GM04504 (cell line): ENCODE measurements at places on chromosomes 3 and 15.

DNA sequence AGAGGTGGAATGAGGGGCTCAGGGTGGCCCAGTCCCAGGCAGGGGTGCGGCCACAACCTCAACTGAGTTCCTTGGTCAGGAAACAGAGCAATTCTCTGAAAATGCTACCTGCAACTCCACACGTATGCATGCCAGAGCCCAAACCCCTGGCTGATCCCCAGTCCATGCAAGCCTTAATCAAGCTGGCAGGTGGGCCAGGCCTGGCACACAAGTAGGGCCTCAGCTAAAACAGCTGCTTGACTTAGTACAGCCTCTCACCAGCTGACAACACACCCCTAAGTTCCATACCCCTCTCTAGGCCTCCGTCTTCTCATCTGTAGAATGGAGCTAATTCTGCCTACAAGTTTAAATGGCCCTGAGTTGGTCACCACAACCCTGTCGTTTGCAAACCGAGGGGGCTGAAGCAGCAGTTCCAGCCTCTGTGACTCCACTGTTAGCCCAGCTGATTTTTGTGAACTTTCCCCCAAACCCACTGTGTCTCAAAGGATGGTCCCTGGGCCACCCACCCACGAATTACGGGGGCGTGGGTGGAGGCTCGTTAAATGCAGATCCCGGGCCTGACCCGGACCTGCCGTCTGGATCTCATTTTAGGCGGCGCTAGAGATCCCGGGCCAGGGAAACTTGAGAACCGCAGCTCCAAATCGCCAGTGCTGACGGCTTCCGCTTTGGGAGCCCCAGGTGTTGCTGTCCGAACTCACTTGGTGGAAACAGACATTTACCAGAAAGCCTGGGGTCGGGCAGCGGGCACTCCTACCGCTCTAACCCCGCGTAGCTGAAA lies 927 bp downstream of the CHDH start:
- no peak for DNase-seq

DNA sequence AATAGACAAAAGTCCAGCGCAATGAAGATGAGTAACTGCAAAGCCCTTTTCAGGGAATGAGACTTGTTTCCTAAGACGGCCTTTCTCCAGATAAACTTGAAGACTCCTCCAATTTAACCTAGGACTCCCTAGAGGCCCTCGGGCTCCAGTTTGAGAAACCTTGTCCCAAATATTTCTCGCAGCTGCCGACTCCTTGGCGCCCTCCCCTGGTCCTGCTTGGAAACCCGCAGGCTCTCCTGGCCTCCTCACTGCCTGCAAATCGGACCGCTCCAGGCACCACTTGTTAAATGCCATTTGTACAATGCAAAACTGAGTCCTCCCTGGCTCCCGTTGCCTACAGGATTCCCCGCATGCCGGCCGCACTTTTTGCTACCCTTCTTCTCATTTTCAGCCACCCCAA lies 36.8 kb downstream of the MUC4 start:
- peak; percentile 4 for DNase-seq

DNA sequence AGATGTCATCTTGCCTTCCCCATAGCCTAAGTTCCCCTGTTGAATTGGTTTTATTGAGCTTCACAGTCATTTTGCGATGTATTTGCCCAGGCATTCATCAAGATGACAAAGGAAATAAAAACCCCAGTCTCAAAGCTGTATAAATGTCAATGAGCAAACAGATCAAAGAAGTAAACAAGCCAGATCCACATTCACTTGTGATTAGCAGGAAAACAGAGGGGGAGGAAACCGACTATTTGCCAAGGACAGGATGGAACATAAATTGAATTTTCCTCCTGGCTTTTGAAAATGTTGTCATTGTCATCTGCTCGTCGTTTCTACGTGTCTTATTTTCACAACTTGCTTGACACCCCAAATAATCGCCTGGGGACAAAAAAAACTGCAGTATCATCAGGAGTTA lies 83.5 kb downstream of the SV2B start:
- no peak for DNase-seq

DNA sequence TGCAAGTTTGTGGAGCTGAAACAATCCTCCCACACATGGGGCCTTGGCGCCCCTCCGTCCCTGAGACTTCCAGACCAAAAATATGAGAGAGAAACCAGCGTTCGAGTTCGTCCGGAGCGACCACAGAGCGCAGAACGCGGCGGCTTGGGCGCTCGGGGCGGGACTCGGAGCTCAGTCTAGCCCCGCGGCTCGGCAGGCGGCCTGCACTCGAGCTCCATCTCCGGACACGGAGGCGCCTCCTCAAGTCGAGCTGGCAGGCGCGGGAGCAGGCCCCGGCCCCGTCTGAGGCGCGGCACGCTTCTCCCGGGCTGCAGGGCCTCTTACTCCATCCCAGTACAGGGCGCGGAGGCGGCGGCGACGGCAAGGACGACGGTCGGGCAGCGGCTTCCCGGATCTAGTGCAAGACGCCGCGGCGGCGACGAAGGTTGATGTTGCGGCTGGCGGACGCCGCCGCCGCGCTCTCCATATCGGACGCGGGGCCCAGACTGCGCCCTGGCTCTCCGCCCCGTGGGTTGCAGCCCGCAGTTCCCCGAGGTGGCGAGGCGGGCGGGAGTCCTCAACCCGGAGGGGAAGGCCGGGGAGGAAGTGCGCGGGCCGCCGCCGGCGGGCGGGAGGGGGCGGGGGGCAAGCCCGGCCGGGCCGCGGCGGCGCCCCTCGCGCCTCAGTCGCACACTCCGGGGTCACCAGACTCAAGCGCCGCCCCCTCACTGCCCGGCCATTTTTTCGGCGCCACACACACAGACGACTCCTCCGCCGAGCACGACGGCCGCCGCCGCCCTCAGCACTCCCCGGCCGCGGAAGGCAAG lies 674 bp downstream of the MSL2 start:
- DNase-seq: peak; percentile 45

DNA sequence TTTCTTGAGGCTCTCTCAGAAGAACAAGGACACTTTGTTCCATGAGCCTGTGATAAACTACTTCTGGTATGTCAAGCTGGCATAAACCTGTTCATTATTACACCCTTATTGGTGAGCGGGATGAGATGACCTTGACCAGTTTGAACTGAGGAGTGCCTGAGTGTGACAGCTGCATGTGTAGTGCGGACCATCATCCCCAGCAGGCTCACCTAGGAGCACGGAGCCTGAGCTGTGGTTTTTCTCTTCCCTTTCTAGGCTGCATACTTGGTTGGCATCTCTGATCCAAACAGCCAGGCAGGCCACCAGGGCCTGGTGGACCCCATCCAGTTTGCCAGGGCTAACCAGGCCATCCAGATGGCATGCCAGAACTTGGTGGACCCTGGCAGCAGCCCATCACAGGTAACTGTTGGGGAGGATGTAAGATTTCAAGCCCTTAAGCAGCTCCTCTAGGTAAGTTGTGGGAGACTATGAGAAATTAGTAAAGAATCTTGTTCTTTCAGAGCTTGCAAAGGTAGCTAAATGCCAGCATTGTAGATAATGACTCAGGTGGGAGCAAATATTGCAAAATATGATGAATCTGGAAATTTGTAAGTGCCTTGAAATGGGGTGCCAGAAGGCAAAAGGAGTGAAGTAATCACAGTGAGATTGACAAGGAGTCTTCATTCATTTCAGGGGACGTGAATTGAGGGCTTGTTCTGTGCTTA lies 288.9 kb upstream of the TPM1 start:
- no peak for DNase-seq

GRCh38 chr3:133329626-133330025 lies 70.2 kb upstream of the BFSP2 start:
- DNase-seq: no peak

DNA sequence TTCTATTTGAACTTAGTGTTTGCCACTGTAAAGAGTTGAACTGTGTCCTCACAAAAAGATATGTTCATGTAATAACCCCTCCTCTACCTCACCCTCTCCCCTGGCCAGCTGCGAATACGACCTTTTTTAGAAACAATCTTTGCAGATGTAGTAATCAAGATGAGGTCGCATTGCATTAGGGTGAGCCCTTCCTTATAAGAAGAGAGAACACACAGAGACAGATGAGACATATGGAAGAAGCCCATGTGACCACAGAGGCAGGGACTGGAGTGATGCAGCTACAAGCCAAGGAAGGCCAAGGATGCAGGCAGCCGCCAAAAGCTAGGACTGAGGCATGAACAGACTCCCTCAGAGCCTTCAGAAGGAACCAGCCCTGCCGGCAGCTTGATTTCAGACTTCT lies 27.6 kb downstream of the GPR176 start:
- DNase-seq: no peak

- peak; percentile 45 for DNase-seq
Measured at GRCh38 chr3:113117511-113118234, 93.7 kb upstream of the BOC start.

- DNase-seq: no peak
Measured at GRCh38 chr3:28326458-28326926, 22.0 kb upstream of the ZCWPW2 start.

DNA sequence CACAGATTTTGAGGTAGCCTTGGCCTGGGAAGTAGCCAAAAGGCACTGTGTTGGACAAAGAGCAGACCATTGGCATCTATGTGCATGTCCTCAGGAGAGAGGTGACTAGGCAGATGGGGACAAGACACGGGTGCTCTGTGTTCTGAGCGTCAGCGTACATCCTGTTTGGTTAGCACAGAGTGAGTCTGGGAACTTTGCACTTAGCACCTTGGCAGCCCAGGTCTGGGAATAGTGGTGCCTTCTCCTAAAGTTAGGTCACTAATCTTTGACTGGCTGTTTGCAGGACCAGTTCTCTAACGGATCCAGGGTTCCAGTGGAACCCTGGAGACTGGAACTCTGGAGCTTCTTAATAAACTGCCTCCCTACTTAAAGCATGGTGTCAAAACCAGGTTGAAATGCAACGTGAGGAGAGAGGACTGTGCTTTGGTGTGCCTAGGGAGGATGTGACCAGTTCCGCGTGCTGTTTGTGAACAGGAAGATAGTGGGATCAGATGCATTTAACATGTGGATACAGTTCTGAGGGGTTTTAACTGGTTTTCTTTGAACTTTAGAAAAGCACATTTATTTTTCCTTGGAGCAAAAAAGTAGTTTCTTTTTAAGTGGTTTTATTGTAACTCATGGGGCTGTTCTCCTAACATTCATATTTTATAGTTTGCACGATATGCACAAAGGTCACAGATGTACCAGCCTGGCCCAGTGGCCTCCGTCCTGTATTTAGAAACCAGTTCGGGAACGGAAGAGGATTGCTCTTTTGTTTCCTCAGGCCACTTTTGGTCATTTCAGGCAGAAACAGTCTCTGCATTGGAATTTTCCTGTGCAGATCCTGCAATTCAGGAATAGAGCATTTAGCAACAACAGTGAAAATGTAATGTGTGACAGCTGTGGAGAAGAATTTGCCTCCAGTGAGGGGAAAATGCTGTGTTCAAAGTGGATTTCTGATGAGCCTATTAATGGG lies 48.8 kb downstream of the ABHD2 start:
- DNase-seq: peak; percentile 42

- DNase-seq: no peak
Measured at GRCh38 chr15:37017031-37017625, 83.2 kb downstream of the MEIS2 start.

- DNase-seq: no peak
Measured at GRCh38 chr3:107106316-107106715, 270.9 kb upstream of the CCDC54 start.

DNA sequence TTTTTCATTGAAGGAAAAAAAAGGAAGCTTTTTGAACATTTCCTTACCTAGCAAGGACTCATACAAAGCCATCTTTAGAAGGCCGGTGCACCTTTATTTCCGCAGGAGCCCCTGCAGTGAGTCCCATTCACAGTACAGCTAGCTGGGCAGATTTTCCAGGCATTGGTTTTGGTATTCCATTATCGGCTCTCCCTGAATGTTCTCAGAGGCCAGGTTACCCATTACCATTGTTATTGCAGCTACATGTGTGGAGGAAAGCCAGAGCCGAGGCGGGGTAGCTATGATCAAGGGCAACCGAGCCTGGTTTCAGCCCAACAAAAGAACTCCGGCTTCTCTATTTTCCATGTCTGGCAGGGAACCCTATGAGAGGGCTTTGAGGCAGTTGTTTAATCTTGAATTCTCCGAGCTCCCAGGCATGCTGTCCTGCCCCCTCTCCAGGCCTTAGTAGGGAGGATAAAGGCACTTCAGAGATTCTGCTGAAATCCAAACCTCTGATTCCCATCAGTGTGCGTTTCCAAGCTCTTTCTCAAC lies 100.3 kb downstream of the LRRK1 start:
- no peak for DNase-seq

- no peak for DNase-seq
Measured at GRCh38 chr3:15861163-15861562, 63.4 kb upstream of the ANKRD28 start.

GRCh38 chr15:62887113-62887570 lies 155.4 kb upstream of the TPM1 start:
- DNase-seq: no peak

DNA sequence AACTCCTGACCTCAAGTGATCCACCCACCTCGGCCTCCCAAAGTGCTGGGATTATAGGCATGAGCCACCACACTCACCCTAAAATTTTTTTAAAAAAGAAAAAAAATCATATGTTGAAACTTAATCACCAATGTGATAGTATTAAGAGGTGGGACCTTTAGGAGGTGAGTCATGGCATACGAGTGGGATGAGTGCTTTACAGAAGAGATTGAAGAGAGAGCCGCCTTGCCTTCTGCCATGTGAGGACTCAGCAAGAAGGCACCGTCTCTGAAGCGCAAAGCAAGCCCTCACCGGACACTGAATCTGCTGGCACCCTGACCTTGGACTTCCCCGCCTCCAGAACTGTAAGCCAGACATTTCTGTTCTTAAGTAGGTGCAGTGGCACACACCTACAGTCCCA lies 5.5 kb downstream of the ARPIN start:
- DNase-seq: no peak

DNA sequence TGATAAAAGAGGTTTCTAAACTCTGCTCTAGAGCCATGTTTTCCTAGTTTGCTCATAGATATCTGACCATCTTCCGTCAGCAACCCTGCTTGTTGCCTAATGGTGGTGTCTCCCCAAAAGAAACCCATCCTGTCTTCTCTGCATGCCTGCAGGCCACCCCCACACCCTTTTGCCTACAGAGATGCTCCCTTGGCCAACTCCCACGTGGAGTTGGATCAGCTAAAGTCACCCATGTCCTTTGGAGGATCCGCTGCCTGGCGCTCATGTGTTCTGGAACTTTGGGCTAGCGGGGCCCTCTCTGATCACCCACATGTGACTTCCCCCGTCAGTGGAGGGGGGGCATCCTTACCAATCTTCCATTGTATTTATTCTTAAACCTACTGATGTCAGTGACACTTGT lies 185.6 kb downstream of the ADAMTS17 start:
- no peak for DNase-seq
